ENCODE measurements at places on chromosomes 5 and 9.

DNA sequence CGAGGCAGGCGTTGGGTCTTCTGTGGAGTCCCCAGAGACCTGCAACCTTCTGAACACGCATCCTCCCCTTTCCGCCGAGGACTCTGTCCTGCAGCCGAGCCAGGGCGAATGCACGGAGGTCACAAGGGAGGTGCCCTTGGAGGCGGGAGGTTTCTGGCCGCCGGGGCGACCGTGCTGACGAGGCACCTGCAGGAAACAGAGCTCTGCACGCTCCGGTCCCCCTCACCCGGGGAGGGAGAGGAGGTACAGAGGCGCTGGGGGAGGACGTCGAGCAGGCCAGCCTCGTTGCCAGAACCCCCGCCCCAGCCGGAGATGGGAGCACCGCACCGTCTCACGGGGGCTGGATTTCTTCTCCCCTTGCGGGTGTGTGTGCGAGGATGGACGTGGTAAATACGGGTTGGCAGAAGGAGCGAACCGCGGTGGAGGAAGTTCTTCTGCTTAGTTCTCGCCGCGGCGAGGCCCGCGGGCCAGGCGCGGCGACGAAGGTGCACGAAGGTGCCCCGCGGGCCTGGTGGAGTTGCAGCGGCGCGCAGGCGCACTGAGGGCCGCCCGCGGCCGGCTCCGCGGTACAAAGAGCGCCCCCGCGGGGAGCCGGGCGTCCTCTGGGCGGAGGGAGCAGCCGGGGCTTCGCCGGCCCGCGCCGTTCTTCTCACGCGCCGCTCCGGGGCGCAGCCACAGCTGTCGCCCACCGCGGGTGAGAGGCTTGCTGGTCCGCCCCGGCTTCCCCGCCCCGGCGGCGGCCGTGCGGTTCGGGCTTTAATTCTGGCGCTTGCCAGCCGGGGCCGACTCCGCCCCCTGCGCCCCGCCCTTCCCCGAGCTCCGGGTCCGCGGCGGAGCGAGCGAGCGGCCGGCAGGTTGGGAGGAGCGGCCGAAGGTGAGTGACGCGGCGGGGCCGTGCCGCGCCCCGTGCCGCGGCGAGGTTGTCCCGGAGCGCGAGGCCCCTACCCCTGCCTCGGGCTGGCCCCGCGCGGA, 289.5 kb downstream of the DOCK8 start:
- DNase-seq = peak; percentile 66

DNA sequence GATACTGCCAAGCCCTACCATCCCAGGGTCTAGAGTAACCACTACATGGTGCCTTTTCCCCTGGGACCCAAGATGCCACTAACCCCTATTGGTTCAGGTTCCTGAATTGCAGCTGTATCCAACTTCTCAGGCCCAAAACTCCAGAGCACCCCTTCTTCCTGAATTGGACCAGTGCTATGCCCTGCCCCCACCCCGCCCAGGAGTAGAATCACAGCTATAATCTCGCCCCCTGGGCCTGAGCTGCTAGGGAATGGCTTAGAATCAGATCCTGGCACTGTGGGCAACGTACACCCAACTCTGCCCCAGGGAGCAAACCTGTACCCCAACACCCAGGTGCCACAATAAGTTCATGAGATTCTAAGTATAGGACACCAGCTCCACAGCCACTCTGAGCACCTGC, 206.3 kb downstream of the CACNA1B start:
- DNase-seq = no peak

DNA sequence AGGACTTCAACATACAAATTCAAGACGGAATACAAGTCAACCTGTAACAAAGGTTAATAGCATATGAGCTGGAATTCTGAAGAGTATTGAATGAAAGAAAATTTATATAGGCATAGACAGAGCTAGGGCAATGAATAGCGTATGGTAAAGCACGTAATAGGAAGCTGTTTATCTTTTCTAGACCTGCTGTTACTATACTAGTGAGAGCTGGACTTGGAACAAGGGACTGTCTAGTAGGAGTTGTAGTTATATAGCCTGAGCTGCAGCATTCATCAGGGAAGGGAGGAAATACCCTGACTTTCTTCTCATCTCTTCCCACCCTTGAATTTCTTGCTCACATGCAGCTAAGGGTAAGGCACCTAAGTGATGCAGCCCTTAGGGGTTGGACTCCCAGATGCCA, 67.5 kb upstream of the PRLR start:
- DNase-seq = no peak

- no peak for DNase-seq
Observed at GRCh38 chr5:173231381-173231766, 3.6 kb downstream of the NKX2-5 start.

DNA sequence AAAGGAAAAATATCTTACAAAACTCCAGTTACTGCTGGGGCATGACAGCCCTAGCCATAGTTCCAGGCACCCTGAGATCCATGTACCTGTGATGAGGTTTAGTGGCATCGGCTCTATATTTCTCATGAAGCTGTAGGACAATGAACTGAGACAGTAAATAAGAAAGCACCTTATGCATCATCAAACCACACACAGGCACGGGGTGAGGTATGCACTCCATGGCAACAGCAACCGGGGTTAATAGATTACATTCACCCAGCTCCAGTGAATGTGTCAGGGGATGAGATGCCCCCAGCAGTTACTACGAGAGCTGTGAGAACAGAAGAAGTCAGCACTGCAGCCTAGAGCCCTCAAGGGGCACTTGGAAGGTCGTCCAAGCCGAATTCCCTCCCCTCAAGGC, 162.0 kb upstream of the S1PR3 start:
- peak; percentile 23 for DNase-seq

DNA sequence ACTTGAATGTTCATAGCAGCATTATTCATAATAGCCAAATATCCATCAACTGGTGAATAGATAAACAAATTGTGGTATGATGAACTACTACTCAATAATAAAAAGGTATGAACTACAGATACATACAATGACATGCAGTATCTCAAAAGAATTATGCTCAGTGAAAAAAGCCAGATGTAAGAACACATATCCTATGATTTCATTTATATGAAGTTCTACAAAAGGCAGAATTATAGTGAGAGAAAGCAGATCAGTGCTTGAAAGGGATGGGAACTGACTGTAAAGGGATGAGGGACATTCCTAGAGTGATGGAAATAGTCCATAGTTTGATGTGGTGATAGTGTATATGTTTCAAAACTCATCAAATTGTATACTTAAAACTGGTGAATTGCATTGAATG, 339.0 kb downstream of the ENC1 start:
- no peak for DNase-seq

GRCh38 chr5:113612060-113612496, 98.6 kb downstream of the YTHDC2 start:
- no peak for DNase-seq

GRCh38 chr5:61737964-61738340, 405.9 kb downstream of the ZSWIM6 start:
- no peak for DNase-seq

- no peak for DNase-seq
Observed at GRCh38 chr5:81786991-81787390, 36.1 kb upstream of the SSBP2 start.

DNA sequence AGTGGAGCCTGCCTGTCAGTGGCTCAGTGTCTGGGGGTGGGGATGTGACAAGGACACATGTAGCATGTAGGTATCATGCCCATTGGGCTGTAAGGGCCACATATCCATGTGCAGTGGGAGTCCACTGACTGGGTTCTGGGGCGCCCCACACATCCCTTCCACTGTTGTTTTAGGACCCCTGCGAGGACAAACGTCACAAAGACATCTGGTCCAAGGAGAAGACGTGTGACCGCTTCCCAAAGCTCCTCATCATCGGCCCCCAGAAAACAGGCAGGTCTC, 33.4 kb downstream of the NDST1 start:
- no peak for DNase-seq

GRCh38 chr9:20692554-20692953, 8.5 kb downstream of the FOCAD start:
- DNase-seq = no peak

- DNase-seq = no peak
Observed at GRCh38 chr5:97266576-97266975, 83.5 kb upstream of the RIOK2 start.

- no peak for DNase-seq
Observed at GRCh38 chr5:128763321-128763720, 202.0 kb upstream of the SLC27A6 start.

GRCh38 chr5:84438456-84438855, 53.8 kb upstream of the EDIL3 start:
- DNase-seq = no peak

- no peak for DNase-seq
Observed at GRCh38 chr5:122112063-122112462, 17.3 kb upstream of the ZNF474 start.

DNA sequence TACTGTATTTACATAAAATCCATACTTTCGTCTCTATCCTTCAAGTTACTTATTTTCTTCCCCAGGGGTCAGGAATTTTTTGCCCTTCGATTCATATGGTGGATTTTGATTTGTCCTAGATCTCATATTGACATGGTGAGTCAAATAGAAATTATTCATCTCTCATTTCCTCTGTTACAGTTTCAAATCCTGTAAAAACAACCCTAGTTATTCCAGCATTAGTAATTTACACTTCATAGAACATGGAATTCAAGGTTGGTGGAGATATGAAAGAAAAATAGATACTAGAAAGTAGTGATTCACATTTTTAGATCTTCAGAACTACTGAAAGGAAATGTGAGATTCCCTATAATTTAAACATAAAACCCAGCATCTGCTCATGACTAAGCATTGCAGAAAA, 1331.0 kb upstream of the CDH9 start:
- DNase-seq = no peak
